ENCODE measurements at places on chromosomes 7 and 10. TPM values are rescaled to one million over a fixed set of nuclear protein-coding genes. Genes with fewer than 3 reads are reported as not detected.

GRCh38 chr7:123537026-123537642 lies 2.7 kb upstream of the IQUB start:
- peak; percentile 21 for DNase-seq

Gene OPN4
- not detected for total RNA-seq

Gene TMEM140
- 19.4 TPM for total RNA-seq

- DNase-seq: no peak
Measured at GRCh38 chr10:103480521-103480920, 1.5 kb upstream of the CALHM3 start.

Gene CREB5
- total RNA-seq: 27.9 TPM

- DNase-seq: no peak
Measured at GRCh38 chr7:122199171-122199570, 55.1 kb upstream of the AASS start.

DNA sequence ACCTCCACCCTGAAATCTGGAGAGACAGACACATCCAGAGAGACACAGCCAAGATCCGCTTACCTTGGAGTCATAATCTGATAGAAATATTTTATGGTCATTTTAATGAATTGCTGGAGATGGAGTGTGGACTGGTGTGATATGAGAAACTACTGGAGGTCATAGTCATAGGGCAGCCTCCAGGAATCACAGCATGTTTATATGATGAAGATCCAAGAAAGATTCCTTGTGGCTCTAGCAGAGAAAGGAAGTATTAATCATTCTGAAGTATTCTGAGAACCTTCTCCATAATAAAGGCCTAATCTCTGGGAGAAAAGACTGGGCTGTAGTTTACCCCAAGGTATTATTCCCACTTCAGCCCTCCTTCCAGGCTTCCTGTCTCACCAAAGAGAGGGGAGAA lies 38.0 kb downstream of the POLR1F start:
- DNase-seq: no peak

DNA sequence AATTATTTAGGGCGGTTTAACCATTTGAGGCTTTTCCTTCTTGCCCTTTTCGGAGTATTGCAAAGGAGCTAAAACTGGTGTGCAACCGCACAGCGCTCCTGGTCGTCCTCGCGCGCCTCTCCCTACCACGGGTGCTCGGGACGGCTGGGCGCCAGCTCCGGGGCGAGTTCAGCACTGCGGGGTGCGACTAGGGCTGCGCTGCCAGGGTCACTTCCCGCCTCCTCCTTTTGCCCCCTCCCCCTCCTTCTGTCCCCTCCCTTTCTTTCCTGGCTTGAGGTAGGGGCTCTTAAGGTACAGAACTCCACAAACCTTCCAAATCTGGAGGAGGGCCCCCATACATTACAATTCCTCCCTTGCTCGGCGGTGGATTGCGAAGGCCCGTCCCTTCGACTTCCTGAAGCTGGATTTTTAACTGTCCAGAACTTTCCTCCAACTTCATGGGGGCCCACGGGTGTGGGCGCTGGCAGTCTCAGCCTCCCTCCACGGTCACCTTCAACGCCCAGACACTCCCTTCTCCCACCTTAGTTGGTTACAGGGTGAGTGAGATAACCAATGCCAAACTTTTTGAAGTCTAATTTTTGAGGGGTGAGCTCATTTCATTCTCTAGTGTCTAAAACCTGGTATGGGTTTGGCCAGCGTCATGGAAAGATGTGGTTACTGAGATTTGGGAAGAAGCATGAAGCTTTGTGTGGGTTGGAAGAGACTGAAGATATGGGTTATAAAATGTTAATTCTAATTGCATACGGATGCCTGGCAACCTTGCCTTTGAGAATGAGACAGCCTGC lies 3.1 kb downstream of the FZD1 start:
- DNase-seq: no peak

Gene CCSER2
- 36.5 TPM for total RNA-seq

Gene ATP6V0A4
- 1.1 TPM for total RNA-seq

Gene LRRD1
- total RNA-seq: 0.08 TPM

- DNase-seq: no peak
Measured at GRCh38 chr10:79116801-79117723, 48.3 kb downstream of the ZMIZ1 start.

Data from hepatocyte (in vitro differentiated cells).